Activated CD8-positive, alpha-beta memory T cell treated with anti-CD3 and anti-CD28 coated beads for 24 hours (primary cell): ENCODE measurements at places on chromosomes 3 and 15.

- no peak for DNase-seq
Observed at GRCh38 chr3:167780214-167780883, 44.8 kb downstream of the SERPINI1 start.

DNA sequence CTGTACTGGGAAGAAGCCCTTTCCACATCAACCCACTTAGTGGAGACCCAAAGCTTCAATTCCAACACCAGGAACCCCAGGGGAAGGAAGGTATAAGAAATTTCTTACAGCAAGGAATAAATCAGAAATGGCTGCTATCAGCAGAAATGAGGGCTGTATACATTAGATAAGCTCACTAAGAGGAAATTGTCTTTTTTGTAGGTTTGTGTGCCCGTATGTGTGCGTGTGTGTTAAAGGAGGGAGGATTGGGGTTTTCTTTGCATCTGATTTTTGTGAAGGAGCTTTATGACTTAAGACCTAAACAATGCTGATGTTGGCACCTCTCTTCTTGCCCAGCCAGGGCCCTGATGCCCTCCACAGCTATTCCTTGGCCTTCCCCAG, 18.6 kb downstream of the ARRDC4 start:
- no peak for DNase-seq

DNA sequence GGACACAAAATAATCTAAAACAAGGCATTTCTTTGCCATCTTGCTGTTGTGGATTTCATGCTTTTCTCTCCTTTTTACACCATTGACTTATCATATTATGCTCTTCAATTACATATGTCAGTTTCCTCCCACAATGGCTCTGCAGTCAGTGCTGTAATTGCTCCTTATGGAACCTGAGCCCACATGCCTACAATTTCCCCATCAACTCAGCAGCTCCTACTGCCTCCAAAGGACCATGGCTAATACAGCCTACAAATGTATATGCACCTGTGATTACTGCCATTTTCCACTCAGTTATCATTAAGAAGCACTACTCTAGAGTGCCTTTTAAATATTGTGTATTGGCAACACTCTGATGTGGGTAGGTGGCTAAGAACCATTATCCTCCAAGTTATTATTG, 30.8 kb downstream of the RTP4 start:
- no peak for DNase-seq

DNA sequence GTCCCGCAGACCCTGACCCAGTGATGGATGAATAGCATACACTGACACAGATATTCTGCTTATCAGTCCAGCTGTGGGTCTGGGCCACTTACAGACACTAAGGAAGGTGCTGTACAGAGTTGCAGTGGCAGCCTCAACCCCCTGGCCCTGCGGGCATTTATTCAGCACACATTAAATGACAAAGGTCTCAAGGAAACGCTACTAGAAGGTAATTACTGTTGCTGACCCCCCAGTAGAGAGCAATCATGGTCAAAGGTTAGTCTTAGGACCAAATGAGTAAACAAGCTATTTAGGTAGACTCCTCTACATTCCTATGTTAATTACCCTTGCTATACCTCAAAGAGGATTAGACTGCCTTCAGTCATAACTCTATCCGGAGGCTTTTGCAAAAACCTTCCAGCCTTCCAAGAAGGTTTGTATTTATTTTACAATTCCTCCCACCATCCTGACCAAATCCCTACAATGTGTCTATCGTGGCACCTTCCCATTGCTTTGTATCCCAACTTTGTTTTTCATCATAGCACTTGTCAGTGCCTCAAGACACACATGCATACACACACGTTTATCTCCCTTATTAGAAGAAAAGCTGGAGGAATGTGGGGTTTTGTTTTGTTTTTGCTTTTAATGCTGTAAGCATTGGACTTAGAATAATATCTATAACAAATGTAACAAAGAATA, 227.9 kb downstream of the PYDC2 start:
- DNase-seq, result no peak

- no peak for DNase-seq
Observed at GRCh38 chr3:188760408-188760807, 411.4 kb upstream of the TPRG1 start.

GRCh38 chr3:105653868-105654267, 214.9 kb downstream of the CBLB start:
- no peak for DNase-seq

DNA sequence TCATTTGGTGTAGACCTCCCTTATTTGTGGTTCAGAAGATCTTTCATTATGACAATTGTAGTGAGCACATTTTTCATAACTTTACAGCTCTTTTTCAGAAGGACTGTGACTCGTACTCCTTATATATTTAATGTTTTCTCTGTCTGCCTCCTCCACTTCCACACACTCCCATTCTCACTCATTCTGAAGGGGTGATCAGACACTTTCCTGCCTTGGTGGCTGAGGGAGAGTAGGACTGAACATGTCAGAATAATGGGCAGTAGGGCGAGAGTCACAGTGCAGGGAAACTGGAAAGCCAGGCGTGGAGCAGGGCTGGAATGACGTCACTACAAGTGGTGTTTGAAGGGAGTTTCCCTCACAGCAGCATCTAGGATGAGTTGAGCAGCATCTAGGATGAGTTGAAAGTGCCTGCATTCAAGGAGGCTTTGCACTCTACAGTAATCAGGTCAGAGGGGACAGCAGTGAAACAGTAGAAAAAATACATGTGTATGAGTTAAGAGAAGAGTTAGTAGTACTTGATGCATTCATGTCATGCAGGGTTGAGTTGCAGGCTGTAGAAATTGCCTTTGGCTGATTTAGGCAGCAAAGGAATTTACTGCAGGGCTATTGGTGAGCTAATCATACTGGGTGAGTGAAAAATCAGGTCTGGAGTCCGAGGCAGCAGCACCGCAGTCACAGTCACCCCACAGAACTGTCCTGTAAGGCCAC, 36.3 kb upstream of the FBXL22 start:
- DNase-seq, result no peak

DNA sequence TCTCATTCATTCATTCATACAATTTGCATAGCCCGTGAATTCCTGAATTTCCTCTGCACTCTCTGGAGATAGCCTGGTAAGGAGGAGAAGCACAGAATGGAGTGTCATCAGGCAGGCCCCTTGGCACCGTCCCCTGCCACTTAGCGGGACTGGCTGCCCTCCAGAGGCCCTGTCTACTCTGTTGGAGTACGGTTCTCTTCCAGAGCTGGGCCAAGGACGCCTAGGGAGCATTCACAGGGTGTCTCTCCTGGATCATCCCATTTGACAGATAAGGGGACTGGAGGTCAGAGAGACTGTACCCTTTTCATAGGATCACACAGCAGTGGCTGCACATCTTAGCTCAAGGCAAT, 48.0 kb downstream of the PTH1R start:
- DNase-seq, result no peak

GRCh38 chr3:21409401-21409800, 341.6 kb downstream of the ZNF385D start:
- DNase-seq, result no peak

- no peak for DNase-seq
Observed at GRCh38 chr3:76954412-76954811, 85.5 kb upstream of the ROBO2 start.

GRCh38 chr3:179321668-179322285, 1.1 kb upstream of the ZNF639 start:
- no peak for DNase-seq

- DNase-seq, result no peak
Observed at GRCh38 chr3:53821631-53822121, 24.5 kb downstream of the CHDH start.

GRCh38 chr15:57751177-57751800, 44.8 kb downstream of the POLR2M start:
- no peak for DNase-seq

- no peak for DNase-seq
Observed at GRCh38 chr3:145623349-145623748, 537.6 kb downstream of the PLOD2 start.
